ENCODE measurements at places on chromosomes 3 and 15.

GRCh38 chr3:127304121-127304744 lies 16.4 kb upstream of the PRR20G start:
- no peaks in the 10 kb centered on the region for H3K36me3 ChIP-seq
- H3K4me1 ChIP-seq: no peaks in the 10 kb centered on the region
- H3K27ac ChIP-seq: no peak overlapping the region
- H3K4me3 ChIP-seq: no peak overlapping the region

- peak overlapping the region; percentile 35 for H3K27ac ChIP-seq
- no peaks in the 10 kb centered on the region for H3K27me3 ChIP-seq
- H3K4me1 ChIP-seq: peaks cover 6% of the 10 kb centered on the region
- no peak for DNase-seq
- H3K4me3 ChIP-seq: no peak overlapping the region
These were observed 121.1 kb downstream of the CBLB start for GRCh38 chr3:105747696-105748095.

- H3K27me3 ChIP-seq: no peaks in the 10 kb centered on the region
- peaks cover 4% of the 10 kb centered on the region for H3K4me1 ChIP-seq
- H3K27ac ChIP-seq: no peak overlapping the region
- H3K36me3 ChIP-seq: no peaks in the 10 kb centered on the region
- no peak for DNase-seq
- H3K4me3 ChIP-seq: no peak overlapping the region
These were observed 301.2 kb upstream of the PROK2 start for GRCh38 chr3:72086042-72086742.

- no peaks in the 10 kb centered on the region for H3K27me3 ChIP-seq
- no peaks in the 10 kb centered on the region for H3K4me1 ChIP-seq
- no peak overlapping the region for H3K27ac ChIP-seq
- no peaks in the 10 kb centered on the region for H3K36me3 ChIP-seq
These were observed 353.2 kb upstream of the SOX2 start for GRCh38 chr3:181358562-181358961.

GRCh38 chr15:70053001-70053715 lies 44.6 kb downstream of the TLE3 start:
- H3K27me3 ChIP-seq: no peaks in the 10 kb centered on the region
- no peak for DNase-seq
- no peak overlapping the region for H3K27ac ChIP-seq

DNA sequence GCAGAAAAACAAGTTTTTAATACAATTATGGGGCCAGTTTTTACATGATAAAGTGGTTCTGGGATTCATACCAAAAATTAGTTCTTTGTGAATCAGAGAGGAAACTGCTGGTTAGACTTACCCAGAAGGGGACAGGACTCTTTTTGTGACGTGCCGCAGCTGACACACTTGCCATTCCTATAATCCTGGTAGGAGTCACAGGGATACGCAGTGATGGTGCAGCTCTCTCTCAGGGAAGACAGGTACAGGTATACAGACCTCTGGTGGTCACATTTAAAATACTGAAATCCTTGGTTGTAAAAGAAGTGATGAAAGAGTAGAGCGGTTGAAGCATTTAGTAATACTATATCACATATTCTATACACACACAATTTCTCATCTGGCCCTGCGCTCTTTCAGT lies 20.2 kb upstream of the TMEM41A start:
- no peaks in the 10 kb centered on the region for H3K4me1 ChIP-seq
- no peaks in the 10 kb centered on the region for H3K27me3 ChIP-seq
- H3K4me3 ChIP-seq: no peak overlapping the region
- no peak for DNase-seq
- no peaks in the 10 kb centered on the region for H3K36me3 ChIP-seq
- no peak overlapping the region for H3K27ac ChIP-seq

GRCh38 chr3:50334339-50335075 lies 6.1 kb downstream of the RASSF1 start:
- H3K27me3 ChIP-seq: no peaks in the 10 kb centered on the region
- peak overlapping the region; percentile 99 for H3K27ac ChIP-seq
- H3K4me1 ChIP-seq: peaks cover 51% of the 10 kb centered on the region
- H3K36me3 ChIP-seq: peaks cover 30% of the 10 kb centered on the region
- no peak for DNase-seq
- H3K4me3 ChIP-seq: peak overlapping the region; percentile 0

DNA sequence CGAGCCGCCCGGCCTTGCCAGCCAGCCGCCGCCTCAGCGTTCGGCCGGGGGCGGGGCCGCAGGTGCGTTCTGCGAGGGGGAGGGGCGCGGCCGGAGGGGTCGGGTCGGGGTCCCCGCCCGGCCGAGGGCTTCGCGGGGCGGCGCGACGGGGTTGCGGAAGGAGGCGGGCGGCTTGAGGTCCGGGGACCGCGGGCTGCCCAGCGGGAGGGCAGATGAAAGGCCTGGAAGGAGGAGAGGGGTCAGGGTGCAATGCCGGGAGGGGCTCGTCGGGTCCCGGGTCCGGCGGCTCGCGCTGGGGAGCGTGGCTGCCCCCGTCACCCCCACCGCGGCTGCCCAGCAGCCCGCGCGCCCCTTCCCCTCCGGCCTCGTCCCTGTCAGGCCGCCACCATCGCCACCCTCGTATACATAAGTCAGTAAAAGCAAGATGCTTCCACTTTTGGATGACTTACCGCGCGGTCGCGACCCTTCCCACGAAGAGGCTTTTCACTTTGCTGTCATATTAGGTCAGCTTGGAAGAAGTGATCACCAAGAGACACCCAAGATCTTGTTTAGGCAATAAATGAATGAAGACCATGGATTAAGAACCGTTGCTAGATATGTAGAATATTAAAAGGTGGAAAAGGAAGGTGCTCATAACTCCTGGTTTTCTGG lies 620 bp upstream of the ANP32A start:
- peak overlapping the region; percentile 98 for H3K27ac ChIP-seq
- no peak for DNase-seq
- peak overlapping the region; percentile 96 for H3K4me3 ChIP-seq
- peaks cover 4% of the 10 kb centered on the region for H3K4me1 ChIP-seq
- H3K27me3 ChIP-seq: no peaks in the 10 kb centered on the region

DNA sequence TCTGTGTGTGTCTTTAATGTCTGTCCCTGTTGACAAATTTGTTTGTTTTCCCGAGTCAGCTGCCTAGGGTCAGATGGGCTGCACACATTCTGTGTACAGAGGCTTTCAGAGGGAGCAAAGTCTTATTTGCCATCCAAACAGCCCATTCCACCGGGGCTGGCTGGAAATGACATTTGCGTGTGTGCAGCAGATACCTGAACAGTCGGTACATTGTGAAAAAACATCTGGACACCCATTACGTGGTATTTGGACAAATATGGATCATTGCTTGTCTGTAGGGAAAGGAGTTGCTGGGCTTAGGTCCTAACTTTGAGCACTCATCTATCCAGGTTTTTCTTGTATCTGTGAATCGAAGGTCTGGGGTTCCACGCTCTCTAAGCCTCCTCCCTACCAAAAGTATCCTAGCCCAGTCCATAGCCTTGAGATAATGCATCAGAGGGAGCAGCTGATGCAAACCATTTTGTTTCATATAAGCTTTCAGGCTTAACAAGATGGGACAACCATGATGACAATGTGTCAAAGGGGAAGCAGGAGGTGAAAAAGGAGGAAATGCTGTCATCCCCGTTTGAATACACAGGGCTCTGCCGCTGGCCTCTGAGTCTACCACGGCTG lies 22.2 kb upstream of the CMTM8 start:
- no peaks in the 10 kb centered on the region for H3K4me1 ChIP-seq
- no peak for DNase-seq
- no peak overlapping the region for H3K27ac ChIP-seq
- no peaks in the 10 kb centered on the region for H3K36me3 ChIP-seq

DNA sequence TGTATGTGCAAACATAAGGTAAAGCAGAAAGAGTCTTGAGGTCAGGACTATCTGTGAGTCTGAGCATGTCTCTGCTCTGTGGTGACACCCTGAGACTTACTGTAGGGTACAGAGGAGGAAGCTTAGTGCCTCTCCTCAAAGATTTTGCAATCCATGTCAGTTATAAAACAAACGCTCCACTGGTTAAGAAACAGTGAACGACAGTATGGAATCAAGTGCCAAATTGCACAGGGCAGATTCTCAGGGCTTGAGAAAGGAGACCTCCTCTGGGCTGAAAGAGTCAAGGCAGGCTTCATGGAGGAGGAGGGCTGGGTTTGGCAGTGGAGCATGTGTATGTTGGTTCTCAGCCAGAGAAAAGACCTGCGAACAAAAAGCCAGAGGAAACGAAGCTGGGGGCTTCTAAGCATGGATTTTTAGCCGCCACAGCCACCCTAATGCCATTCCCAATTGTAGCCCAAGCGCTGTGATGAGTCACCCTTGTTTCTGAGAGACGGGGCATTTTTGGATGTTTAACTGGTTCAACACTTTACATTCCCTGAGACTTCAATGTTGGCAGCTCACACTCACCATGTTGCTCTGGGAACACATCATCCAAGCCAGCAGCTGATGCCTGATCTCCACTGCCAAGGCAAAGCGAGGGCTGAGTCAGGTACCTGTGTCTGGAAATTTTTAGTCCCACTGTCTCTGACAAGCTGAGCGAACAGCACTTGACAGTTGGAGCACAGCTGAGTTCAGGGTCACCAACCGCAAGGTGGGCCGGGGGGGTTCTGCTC lies 3.4 kb upstream of the DGKG start:
- no peak overlapping the region for H3K4me3 ChIP-seq
- peak; percentile 68 for DNase-seq
- peaks cover 23% of the 10 kb centered on the region for H3K4me1 ChIP-seq
- no peaks in the 10 kb centered on the region for H3K27me3 ChIP-seq

GRCh38 chr3:52277972-52278509 lies 408 bp downstream of the WDR82 start:
- peak overlapping the region; percentile 91 for H3K4me3 ChIP-seq
- DNase-seq: no peak
- H3K4me1 ChIP-seq: peaks cover 43% of the 10 kb centered on the region
- H3K36me3 ChIP-seq: peaks cover 3% of the 10 kb centered on the region

DNA sequence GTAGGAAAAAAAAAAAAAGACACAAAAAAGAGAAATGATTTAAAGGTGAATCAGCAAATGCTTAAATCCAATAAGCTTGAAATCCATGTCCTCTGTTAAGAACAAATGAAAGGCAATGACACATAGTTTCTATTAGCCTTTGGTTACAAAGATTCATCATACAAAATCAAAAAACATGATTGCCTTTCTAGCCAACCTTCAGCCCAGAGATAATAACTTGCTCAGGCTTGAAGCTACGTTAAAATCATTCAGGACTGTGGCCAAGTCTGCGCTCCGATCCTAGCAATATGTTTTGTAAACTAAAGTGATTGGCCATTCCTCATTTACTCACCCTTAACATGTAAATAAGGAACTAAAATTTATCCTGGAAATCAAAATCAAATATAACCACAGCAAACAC lies 556.7 kb downstream of the FGF12 start:
- no peaks in the 10 kb centered on the region for H3K36me3 ChIP-seq
- H3K27me3 ChIP-seq: no peaks in the 10 kb centered on the region
- no peaks in the 10 kb centered on the region for H3K4me1 ChIP-seq
- no peak overlapping the region for H3K27ac ChIP-seq
- DNase-seq: no peak

- peaks cover 2% of the 10 kb centered on the region for H3K4me1 ChIP-seq
- DNase-seq: no peak
- H3K27me3 ChIP-seq: no peaks in the 10 kb centered on the region
- H3K27ac ChIP-seq: no peak overlapping the region
- H3K36me3 ChIP-seq: no peaks in the 10 kb centered on the region
These were observed 93.8 kb downstream of the MYO5A start for GRCh38 chr15:52434885-52435284.

GRCh38 chr3:125257536-125257935 lies 45.0 kb upstream of the SLC12A8 start:
- H3K4me3 ChIP-seq: no peak overlapping the region
- H3K27ac ChIP-seq: no peak overlapping the region
- DNase-seq: no peak
- H3K36me3 ChIP-seq: no peaks in the 10 kb centered on the region
